ENCODE measurements at places on chromosomes 4 and X. TPM values are rescaled to one million over a fixed set of nuclear protein-coding genes. Genes with fewer than 3 reads are reported as not detected.

- no peak overlapping the region for H3K4me3 ChIP-seq
- no peak overlapping the region for H3K27ac ChIP-seq
- H3K36me3 ChIP-seq, result no peaks in the 10 kb centered on the region
Measured at GRCh38 chrX:26286836-26287235, 70.9 kb downstream of the MAGEB5 start.

DNA sequence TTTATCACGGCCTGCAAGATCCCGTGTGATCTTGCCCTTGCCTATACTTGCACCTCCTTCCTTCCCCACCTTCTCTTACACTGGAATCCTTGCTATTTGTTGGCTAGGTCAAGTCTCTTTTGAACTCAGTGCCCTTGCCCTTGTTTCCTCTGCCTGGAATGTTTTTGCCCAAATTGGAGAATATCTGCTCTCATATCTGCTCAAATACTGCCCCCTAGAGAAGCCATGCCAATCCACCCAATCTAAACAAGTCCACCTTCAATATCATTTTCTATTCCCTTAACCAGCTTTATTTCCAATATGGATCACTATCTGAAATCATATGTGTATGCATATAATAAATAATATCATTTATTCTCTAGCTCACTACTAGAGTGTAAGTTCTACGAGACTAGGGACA lies 1044.2 kb upstream of the FTHL17 start:
- H3K4me3 ChIP-seq, result no peak overlapping the region
- no peak overlapping the region for H3K27ac ChIP-seq
- H3K27me3 ChIP-seq, result no peaks in the 10 kb centered on the region
- no peak for DNase-seq
- H3K36me3 ChIP-seq, result no peaks in the 10 kb centered on the region
- no peaks in the 10 kb centered on the region for H3K4me1 ChIP-seq

DNA sequence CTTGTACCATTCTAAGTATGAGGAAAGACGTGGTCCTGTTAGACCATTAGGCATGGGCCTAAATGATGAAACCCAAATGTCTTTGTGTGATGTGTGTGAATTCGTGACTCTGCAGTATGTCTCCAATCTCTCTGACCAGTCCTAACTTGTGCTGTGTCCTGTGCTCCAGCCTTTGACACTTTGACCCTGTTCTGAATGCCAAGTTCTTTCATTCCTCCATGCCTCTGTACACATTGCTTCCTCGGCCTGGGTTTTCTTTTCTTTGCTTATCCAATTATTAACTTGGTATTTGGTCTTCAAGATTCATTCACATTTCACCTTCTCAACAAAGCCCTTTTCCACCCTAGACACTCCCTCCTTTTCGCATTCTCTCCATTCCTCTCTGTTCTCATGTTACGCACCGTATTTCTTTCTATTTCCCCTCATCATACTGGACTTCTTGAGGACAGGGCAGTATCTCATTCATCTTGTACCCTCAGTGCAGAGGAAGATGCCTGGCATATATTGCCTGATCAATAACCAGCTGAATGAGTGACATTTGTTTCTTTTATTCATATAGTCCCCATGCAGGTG lies 138.7 kb downstream of the F11 start:
- DNase-seq, result no peak
- no peak overlapping the region for H3K27ac ChIP-seq
- no peak overlapping the region for H3K4me3 ChIP-seq
- H3K36me3 ChIP-seq, result no peaks in the 10 kb centered on the region

The SLC16A2 gene
- 0.06 TPM for total RNA-seq

DNA sequence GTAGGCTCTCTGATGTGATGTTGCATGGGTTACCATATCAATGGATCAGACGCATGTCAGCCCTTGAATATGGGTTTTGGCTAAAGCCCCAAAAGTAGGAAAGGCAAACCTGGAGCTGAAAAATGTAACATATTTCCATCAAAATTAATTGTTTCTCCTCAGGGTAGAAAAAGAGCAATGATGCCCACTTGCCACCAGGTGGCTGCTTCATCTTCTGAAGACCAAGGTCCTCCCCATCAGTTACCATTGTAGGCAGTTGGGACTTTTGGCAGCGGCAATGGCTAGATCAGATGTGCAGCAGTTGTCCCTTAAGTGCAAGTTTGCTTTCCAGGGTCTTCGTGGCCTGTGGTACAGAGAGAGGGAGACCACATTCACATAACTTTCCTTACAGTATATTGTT lies 118.2 kb downstream of the NAF1 start:
- H3K4me1 ChIP-seq, result no peaks in the 10 kb centered on the region
- H3K36me3 ChIP-seq, result no peaks in the 10 kb centered on the region
- no peak overlapping the region for H3K4me3 ChIP-seq
- no peak for DNase-seq

All from activated naive CD8-positive, alpha-beta T cell treated with anti-CD3 and anti-CD28 coated beads, Interleukin-2, amount 10 ng/mL, durations not matched to agents 7 days and 5 days (primary cell).